ENCODE measurements at places on chromosomes 13 and 19.

DNA sequence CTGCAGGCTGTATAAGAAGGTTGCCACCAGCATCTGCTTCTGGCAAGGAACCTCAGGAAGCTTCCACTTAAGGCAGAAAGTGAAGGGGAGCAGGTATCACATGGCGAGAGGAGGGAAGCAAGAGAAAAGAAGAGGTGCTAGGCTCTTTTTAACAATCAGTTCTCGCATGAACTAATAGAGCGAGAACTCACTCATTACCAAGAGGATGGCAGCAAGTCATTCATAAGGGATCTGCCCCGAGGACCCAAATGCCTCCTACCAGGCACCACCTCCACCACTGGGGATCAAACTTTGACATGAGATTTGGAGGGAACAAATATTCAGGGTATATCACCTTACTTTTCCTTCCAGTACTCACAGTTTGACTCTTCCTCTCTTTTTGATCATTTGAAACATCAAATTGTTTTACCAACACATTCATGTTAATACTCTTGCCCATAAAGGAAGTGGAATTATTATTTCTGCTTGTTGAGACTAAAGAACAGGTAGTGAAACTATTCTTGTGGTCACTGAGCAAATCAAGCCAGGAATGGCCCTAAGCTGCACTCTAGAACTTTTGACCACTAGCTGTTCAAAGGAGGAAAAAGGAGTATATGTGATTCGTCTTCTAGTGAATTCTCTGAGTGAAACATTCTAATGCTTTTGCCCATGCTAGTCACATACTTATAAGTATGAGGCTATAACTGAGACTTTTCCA, 45.0 kb downstream of the LACC1 start:
- DNase-seq, result no peak

GRCh38 chr13:80341756-80342370, 937 bp upstream of the SPRY2 start:
- no peak for DNase-seq

DNA sequence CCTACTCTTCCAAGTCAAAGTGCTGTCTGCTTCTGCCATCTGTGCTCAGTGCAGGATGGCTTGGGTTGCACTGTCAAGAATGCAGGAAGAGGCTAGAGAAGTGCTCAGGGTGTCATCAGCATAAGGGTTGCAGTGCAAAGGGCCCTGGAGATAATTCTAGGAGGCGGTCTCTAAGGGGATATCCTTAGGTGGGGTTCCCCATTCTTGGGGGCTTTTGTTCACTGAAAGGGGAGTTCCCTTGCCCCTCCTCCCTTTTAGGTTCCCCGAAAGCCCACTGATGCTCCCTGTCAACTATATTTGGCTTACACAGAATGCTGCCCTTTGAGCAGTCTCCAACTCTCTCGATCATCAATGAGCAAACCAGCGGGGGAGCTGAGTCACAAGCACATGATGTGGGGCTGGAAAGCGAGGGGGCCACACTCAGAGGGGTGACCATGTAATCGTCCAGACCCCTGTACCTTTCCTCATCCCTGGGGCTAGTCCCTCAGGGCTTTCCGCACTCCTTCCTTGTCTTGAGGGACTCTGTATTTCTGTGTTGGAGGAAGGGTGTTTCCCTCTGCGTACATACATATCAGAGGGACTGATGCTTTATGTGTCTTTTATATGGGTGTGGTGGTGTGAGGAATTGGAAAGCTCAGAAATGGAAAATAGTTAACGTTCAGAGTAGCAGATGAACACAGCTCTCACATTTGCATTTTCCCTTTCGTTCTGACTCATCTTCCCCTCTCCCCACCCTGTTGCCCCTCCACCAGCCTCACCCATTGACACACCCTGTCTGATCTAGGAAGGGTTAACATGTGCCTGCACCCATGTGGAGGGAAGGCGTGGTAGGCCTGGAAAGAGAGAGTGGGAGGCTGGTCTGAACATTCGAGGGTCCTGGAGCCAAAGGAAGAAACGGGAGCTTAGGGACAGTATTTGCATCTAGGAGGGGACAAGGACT, 6.7 kb downstream of the ZBTB32 start:
- no peak for DNase-seq

GRCh38 chr19:355134-355533, 10.5 kb upstream of the MIER2 start:
- DNase-seq, result no peak

DNA sequence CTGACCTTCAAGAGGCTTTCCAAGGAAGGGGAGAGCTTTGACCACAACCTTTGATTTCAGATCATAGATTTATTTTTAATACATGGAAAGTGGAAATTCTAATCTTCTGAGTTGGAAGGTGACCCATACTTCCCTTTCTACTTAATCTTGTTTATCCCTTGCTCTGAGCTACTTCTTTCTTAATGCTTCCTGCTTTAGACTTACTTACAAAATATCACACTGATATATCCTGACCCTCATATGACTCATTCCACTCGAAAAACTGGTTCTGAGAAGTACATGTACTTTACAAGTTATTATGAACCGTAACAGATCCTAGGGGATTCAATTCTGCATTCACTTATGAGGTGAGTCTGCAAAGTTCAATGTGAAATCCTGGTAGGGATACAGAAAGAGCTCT, 76.2 kb upstream of the IRS2 start:
- DNase-seq, result no peak

DNA sequence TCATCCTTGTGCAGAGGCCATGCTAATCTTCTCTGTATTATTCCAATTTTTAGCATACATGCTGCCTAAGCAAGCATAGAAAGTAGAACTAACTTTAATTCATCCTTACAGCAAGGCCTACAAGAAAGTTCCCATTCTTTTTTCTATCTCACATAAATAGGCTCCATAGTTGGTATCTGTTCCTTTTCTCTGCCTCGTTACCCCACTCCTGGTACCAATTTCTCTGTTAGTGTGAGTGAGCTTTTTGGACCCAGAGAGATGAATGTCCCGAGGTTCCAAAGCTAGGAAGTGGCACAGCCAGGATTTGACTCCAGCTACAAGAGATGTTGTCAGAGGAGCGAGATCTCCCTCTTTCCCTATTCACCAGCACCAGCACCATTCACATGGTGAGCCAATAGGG, 9.7 kb downstream of the HIF3A start:
- no peak for DNase-seq

DNA sequence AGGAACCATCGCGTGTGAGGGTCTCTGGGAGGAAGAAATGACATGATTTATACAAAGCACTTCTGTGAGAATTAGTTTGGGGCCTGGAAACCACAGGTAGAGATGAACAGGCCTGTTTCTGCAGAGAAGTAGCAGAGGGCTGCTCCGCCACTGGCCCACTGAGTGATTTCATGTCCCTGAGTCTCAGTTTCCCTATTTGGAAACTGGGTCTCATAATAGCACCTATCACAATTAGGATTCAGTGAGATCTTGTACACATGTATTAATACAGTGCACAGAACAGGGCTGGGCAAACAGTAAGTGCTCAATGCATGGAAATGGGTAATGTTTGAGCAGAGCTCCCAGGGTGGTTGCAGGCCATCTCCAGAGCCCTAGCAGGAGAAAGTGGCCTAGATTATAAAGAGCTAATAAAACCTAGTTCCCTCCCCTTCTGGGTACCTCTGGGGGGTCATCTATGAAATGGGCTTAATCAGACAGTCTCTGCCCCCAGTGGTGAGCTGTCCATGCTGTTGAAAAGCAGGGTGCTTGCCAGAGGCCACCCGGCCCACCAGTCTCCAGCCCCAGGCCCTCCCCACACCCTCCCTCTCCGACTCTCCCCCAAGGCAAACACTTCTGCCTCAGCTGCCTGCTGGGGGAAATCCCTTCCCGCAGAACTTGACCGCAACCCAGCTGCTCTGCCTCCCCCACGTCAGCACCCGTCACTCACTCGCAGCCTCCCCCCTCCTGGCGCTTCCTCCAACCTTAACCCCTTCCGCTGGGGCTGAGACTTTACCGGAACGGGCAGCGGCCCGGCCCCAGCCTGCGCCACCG, 4.5 kb downstream of the BCL3 start:
- DNase-seq, result peak; percentile 95

GRCh38 chr13:40125336-40125735, 469.9 kb downstream of the COG6 start:
- no peak for DNase-seq

DNA sequence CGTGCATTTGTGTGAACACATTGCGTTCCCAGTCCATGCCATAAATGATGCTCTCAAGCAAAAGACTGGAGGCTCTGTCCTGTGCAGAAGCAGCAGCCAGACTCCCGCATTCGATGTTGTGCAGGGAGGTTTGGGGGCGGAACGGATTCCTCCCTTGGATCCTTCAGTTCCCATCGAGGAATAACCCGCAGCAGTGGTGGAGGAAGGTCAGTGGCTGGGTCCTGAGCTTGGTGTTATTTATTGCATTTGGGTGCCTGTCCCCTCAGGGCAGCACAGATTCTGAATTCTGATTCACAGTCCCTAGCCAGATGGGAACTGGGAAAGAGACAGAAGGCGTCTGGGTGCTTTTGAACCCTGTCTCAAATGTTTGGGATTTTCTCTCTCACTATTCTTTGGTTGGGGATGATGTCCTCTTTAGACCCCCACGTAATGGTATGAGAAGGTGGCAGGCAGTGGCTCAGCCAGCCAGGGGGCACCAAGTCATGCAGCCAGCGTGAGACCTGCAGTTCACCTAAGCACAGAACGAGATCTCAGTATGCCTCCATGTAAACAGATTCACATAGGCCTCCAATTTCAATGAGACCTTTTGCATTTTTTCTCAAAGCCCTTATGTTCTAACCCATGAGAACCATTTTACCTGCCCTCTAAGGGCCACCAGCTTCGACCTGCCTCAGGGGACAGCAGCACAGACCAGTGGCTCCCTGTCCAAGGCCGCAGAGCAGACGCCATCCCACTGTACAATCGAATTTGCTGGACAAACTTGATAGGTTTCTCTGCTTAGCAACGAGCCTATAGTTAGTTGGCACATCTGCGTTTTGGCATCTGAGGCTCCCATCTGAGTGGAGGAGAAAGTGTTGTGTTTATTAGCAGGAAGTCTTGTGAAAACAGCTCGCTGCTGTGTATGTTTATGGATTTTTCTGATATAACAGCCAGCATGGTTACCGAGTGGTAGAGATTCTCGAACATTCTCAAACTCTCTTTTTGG, 17.8 kb downstream of the KCTD15 start:
- DNase-seq, result no peak

DNA sequence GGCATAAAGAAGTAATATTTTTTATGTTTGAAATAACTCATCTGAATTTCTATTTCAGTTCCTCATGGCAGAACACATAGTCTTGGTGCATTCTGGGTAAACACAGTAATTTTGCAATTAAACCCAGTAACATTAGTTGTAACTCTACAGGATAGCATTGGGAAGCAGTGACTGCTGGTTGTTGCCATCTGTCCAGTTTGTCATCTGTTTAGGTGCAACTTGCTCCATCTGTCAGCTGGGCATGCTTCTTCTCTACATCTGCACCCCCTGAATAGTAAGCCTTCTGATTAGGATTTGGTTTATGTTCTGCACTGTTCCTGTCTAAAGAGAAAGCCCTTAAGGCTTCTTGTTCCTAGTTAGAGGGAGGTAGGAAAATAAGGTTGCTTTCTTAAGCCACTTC, 63.5 kb upstream of the CSNK1A1L start:
- DNase-seq, result no peak

GRCh38 chr13:101942535-101943157, 459.2 kb downstream of the FGF14 start:
- no peak for DNase-seq

GRCh38 chr19:18496980-18497256, 25.0 kb downstream of the ELL start:
- DNase-seq, result no peak

DNA sequence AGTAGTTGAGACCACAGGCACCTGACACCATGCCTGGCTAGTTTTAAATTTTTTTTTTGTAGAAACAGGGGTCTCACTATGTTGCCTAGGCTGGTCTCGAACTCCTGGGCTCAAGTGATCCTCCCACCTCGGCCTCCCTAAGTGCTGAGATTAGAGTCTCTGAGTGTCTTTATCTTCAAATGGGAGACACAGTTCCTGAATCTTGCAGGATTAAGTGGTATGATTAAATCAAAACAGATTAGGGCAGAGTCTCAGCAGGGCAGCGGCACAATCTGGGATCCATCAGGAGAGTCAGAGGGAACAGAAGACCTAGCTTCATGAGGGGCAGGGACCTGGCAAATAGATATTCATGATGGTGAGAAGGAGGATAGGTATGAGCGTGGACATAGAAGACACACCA, 953 bp downstream of the RLN3 start:
- DNase-seq, result no peak

GRCh38 chr19:18388100-18388959, 2.4 kb downstream of the GDF15 start:
- DNase-seq, result peak; percentile 73

GRCh38 chr13:99465454-99465853, 35.8 kb upstream of the TM9SF2 start:
- DNase-seq, result no peak

GRCh38 chr19:2012941-2013682, 2.4 kb downstream of the BTBD2 start:
- DNase-seq, result no peak

GRCh38 chr19:15251010-15251748, 18.9 kb upstream of the EPHX3 start:
- DNase-seq, result no peak

DNA sequence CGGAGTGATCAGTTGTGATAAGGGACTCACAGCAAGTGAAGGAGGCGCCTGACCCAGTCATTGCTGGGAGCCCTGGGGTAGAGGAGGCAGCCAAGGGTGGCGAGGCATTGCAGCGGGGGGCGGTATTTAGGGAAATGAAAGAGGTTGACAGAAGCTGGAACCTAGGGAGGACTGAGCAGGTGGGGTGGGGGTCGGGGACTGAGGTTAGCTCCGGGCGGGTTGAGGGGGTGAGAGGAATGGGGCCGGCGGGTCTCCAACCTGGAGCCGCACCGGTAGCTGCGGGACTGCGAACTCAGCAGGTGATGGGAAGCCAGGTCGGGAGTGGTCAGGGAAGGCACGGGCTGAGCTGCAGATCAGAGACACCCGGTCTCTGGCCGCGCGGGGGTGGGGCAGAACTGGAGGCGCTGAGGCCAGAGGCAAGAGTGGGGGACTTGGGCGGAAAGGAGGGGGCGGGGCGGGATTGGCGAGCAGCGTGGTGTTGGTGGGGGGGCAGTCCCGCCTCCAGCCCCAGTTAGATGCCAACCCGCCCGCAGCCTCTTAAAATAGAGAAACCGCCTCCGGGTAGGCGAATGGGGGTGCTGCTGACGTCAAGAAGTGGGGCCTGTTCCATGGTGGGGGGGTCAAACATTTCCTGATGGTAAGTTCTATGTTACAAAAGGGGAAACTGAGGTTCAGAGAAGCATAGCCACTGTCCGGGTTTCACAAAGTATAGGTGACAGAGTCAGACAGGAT, 1.5 kb downstream of the MAST3 start:
- no peak for DNase-seq
